ENCODE measurements at places on chromosomes 7 and 10. TPM values are rescaled to one million over a fixed set of nuclear protein-coding genes. Genes with fewer than 3 reads are reported as not detected.

CUBN gene
- total RNA-seq: 1.3 TPM

DNA sequence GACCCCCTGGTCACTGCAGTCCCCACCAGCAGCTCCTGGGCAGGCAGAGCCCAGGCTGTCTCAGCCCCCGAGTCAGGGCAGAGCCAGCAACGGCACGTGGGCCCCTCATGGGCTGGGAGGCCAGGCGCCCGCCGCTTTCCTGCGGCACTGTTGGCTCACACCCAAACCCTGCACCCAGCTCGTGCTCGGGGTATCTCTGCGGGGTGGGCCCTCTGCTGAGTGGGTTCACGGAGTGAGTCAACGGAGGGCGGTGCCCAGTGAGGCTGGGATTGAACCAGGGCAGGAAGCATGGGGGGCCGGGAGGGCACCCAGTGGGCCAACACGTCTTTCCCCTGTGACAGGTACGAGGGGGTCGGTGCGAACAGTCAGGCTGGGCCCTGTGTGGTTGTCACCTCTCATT is 28.9 kb downstream of the ADAP1 start:
- no peak overlapping the region for H3K27ac ChIP-seq
- no peak for DNase-seq
- H3K27me3 ChIP-seq: no peaks in the 10 kb centered on the region

DNA sequence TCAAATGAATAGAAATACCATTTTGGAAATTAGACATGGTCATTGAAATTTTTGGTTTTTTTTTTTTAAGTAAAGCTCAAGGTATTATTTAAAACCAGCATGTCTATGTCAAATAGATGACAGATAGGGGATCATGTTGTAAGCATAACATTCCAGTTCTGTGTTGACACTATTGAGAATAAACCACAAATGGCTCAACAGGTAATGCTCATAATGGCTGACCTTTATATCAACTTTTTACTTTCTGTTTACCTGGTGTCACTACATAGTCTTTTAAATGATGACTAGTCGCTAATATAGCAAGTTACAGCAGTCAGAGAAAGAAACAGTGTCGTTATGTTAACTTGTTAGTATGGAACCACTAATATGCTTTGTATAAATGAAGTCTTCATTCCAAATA is 616.0 kb downstream of the GATA3 start:
- H3K4me3 ChIP-seq: no peak overlapping the region
- H3K27me3 ChIP-seq: no peaks in the 10 kb centered on the region
- no peak for DNase-seq
- no peaks in the 10 kb centered on the region for H3K4me1 ChIP-seq
- no peaks in the 10 kb centered on the region for H3K36me3 ChIP-seq

GRCh38 chr7:14851610-14852009 is 50.9 kb downstream of the DGKB start:
- no peaks in the 10 kb centered on the region for H3K36me3 ChIP-seq
- no peak for DNase-seq
- H3K27ac ChIP-seq: no peak overlapping the region
- H3K27me3 ChIP-seq: no peaks in the 10 kb centered on the region
- no peaks in the 10 kb centered on the region for H3K4me1 ChIP-seq

- H3K36me3 ChIP-seq: peaks cover 2% of the 10 kb centered on the region
- H3K4me1 ChIP-seq: no peaks in the 10 kb centered on the region
Observed at GRCh38 chr7:158795272-158795671, 34.0 kb downstream of the ESYT2 start.

GRCh38 chr7:73688288-73688687 is 4.9 kb downstream of the BUD23 start:
- no peak for DNase-seq
- H3K4me3 ChIP-seq: no peak overlapping the region
- no peak overlapping the region for H3K27ac ChIP-seq
- no peaks in the 10 kb centered on the region for H3K4me1 ChIP-seq
- H3K27me3 ChIP-seq: no peaks in the 10 kb centered on the region

Data from prostate gland (tissue), 2 donors.